Cardiac septum (tissue), 1 donor: ENCODE measurements at places on chromosomes 3 and 15. TPM values are rescaled to one million over a fixed set of nuclear protein-coding genes. Genes with fewer than 3 reads are reported as not detected.

- DNase-seq, result no peak
These were observed 19.7 kb downstream of the SSR3 start for GRCh38 chr3:156535162-156535627.

DNA sequence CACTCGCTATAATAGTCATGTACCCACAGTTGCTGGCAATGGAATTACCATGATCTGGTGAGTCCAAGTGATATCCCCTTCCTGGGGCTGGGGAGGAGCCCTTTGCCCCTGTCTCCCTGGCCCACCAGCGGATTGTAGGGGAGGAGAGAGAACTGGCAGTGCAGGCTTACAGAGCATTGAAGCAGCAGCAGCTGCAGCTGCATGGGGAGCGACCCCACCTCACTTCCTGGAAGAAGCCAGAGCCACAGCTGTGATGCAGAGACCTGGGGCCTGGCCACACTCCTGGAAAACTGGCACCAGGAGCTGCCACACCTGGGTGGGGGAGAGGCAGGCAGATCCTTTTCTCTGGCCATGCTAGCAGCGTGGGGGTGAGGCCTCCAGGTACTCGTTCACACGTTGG, 300.1 kb upstream of the PROK2 start:
- DNase-seq, result no peak

DNA sequence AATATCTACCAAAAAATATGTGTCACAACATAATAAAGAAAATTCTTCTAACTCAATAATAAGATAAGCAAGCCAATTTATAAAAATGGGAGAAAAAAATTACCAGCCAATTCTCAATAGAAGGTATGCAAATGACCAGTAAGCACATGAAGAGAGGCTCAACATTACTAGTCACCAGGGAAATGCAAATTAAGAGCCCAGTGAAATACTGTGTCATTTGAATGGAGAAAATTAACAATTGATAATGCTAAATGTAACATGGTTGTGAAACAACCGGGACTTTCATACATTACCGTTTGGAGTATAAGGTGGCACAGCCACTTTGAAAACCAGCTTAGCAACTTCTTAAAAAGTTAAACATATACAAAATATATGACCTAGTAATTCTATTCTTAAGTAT, 460.7 kb downstream of the IGSF11 start:
- DNase-seq, result no peak

- no peak for DNase-seq
These were observed 50.1 kb downstream of the CNTN4 start for GRCh38 chr3:2148561-2149340.

- DNase-seq, result no peak
These were observed 69.6 kb upstream of the THBS1 start for GRCh38 chr15:39511000-39511915.

The C3orf22 gene
- not detected for total RNA-seq

The CCR9 gene
- not detected for total RNA-seq
